ENCODE measurements at places on chromosomes 12 and 14. TPM values are rescaled to one million over a fixed set of nuclear protein-coding genes. Genes with fewer than 3 reads are reported as not detected.

NKX2-1 gene
- 0.82 TPM for total RNA-seq

ART4 gene
- not detected for total RNA-seq

GPR68 gene
- total RNA-seq: 4.9 TPM

RAD9B gene
- total RNA-seq: 1.2 TPM

GRCh38 chr14:33282331-33283230 is 343.9 kb downstream of the NPAS3 start:
- DNase-seq: no peak

DNA sequence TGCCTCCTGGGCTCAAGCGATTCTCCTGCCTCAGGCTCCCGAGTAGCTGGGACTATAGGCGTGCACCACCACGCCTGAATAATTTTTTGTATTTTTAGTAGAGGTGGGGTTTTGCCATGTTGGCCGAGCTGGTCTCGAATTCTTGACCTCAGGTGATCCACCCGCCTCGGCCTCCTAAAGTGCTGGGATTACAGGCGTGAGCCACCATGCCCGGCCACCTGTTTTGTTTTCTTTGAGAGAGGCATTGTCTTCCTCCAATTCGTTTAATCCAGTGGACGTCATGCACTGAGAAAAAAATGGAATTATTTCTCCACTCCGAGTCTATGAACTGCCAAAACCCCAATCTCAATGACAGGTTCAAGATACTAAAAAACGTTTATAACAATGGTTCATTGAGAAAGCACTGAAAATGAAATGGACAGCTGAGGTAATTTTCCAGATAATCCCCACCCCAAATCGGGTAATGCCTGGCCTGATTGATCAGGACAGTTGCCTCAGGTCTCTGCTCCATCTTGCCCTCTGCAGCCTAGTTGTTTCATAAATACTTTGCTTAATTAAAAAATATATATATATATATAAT is 132.7 kb upstream of the PARP11 start:
- DNase-seq: no peak

- no peak for DNase-seq
These were observed 333.9 kb upstream of the LMO3 start for GRCh38 chr12:16939871-16940306.

DNA sequence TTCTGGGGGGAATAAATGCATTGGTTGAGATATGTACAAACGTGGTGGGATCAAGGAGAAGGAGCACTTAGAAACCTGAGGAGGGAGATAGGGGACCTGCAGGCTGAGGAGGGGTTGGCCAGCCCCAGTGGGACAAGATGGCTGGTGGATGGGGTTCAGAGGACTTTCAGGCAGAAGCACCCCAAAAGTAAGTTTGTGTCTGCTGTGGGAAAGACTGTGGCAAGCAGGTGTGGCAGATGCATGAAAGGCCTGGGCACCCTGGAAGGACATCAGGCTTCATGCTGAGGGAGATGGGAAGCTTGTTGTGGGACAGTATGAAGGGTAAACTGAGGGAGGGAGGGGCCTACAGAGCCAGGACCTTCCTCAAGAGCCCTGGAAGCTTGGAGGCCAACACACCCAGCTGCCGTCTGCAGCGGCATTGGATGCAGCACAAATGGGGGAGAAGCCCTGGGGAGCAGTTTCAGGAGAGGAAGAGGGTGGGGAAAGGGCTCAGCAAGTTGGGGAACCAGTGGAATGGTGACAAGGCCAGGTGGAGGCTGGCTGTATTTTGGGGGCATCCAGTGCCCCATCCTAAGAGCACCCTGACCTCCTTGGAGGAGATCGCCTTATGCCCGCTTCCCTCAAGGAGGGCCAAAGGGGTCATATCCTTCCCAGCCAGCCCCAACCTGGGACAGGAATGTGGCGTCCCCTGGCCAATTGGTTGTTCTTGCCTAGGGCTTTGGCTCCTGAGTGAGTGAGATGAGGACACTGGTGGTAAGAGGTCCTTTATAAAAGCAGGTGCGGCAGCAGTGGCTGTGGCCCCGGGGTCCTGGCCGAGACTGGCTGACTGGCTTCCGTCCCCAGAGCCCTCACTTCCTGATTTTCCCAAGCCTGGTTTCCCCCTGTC is 20.7 kb downstream of the NFKBIA start:
- DNase-seq: no peak

GRCh38 chr12:113973109-113973904 is 7.2 kb upstream of the RBM19 start:
- no peak for DNase-seq

GRCh38 chr12:75944097-75944904 is 87.3 kb downstream of the PHLDA1 start:
- DNase-seq: no peak

DNA sequence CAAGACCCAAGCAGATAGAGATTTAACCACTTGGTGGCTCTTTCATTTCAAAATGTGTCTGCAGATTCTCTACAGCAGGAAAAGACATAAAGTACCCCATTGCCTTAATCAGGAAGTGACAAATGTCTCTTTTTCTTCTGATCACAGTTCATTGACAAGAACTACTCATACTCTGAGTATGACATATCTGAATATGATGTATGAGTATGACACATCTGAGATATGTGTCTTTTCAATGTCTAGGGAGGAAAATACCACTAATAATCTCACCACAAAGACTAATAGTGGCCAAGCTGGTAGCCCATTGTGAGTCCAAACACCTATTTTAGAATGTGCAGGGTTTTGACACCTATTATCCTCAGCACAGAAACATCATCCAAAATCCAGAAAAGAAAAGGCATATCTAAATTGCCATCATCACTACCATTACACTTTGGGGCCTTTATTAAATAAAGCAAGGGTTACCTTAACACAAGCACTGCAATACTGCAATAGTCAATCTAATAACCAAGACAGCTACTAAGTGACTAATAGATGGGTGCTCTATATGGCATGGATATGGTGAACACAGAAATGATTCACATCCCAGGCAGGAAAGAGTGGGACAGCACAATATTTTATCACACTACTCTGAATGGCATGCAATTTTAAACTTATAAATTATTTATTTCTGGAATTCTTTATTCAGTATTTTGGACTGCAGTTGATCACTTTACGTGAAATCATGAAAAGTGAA is 243.7 kb upstream of the FAR2 start:
- no peak for DNase-seq

GRCh38 chr14:21038441-21039422 is 3.4 kb upstream of the RNASE7 start:
- no peak for DNase-seq

DNA sequence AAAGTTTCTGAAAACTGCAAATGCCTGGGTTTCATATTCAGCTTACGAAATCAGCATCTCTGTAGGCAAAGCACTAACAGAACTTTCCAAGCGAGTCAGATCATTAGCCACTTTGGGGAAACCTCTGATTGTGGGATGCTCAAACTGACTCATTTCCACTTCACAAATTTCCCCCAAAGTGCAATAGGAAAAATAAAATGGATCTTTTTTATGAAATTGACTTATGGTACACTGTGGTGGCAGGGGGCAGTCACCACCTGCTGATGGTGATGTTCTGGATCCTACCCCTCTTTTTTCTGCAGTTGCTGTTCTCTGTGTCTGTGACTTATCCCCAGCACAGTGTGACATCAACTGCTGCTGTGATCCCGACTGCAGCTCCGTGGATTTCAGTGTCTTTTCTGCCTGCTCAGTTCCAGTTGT is 5.6 kb downstream of the TCTN1 start:
- DNase-seq: no peak

- DNase-seq: no peak
These were observed 110.0 kb upstream of the EEA1 start for GRCh38 chr12:93039062-93039461.

GRCh38 chr14:101834800-101835547 is 73.5 kb downstream of the PPP2R5C start:
- no peak for DNase-seq

DNA sequence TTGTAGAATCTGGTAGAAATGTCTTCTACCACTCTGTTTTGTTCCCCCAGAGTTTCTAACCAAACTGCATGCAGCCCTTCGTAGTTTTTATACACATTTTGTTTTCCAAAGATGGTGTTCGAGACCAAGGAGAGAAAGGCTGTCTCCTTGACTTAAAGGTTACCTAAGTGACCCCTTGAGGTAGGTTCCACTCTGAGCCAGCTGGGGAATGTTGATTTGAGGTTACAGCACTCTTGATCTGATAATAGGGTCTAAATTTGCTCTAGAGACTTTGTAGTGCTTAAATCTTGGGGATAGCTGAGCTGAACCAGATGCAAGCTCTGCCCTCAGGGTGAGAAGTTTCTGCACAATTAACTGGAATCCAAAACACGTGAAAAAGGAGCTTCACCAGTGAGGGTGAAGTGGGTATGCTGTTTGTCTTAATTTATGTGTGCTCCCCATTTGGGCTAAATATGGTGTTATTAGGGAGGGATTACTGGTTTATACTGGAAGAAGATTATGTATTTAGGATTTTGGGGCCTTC is 3.1 kb downstream of the TMBIM6 start:
- no peak for DNase-seq

DNA sequence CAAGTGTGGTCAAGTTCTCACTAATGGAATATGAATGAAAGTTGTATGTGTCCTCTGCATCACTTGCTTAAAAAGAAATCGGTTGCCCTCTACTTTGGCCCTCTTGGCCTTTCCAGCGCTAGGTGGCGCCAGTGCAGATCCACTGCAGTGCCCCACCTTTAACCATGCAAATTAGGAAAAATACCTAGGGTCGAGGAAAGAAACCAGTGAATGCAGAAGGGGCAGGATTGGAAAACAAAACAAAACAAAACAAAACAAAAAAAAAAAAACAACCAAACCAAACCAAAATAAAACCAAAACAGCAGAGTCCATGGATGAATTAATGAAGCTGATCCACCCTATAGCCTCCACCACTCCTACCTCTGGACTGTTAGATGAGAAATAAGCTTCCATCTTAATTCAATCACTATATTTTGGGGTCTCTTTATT is 12.9 kb upstream of the NEMF start:
- DNase-seq: no peak

GRCh38 chr14:69941768-69942742 is 62.8 kb downstream of the SMOC1 start:
- no peak for DNase-seq
